ENCODE measurements at places on chromosomes 1 and 21. TPM values are rescaled to one million over a fixed set of nuclear protein-coding genes. Genes with fewer than 3 reads are reported as not detected.

DNA sequence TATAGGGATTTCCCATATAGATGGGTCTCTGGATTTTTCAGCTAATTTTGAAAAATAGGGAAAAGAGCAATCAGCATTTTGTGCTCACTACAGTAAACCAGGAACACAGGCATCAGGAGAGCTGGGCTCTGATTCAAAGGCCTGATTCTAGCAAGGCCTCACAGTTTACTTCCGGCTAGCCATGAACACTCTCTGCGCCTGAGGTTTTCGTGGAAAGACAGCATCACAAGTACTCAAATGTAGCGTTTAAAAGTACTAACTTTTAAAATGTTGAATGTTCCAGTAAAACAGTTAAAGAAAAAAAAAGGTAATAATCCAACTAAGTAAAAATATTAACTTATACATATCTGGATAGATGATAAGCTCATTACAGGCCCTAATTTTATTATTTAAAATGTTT is 120.6 kb downstream of the SLC45A1 start:
- H3K36me3 ChIP-seq, result no peaks in the 10 kb centered on the region
- H3K4me1 ChIP-seq, result peaks cover 13% of the 10 kb centered on the region
- H3K27me3 ChIP-seq, result no peaks in the 10 kb centered on the region
- peak; percentile 67 for DNase-seq

GRCh38 chr1:201585901-201586300 is 47.0 kb downstream of the NAV1 start:
- no peak overlapping the region for H3K4me3 ChIP-seq
- peaks cover 31% of the 10 kb centered on the region for H3K4me1 ChIP-seq
- H3K27ac ChIP-seq, result no peak overlapping the region
- H3K36me3 ChIP-seq, result no peaks in the 10 kb centered on the region
- DNase-seq, result no peak

DNA sequence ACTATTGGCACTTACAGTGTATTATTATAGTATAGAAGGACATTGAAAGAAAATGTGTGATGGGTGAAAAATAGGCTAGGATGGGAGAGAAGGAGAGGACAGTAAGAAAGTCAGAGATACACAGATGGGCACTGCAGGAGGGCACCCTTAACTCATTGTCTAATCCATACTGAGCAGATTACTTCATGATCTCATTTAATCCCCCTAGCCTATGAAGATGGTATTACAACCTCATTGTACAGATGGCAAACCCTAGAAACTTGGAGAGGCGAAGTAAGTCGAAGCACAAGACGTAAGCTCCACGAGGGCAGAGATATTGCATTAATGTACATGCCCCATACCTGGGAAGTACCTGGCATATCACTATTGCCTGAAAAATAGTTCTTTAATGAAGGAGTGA is 346.9 kb upstream of the DAB1 start:
- DNase-seq, result no peak
- no peaks in the 10 kb centered on the region for H3K27me3 ChIP-seq
- no peak overlapping the region for H3K27ac ChIP-seq
- no peak overlapping the region for H3K4me3 ChIP-seq

- peaks cover 3% of the 10 kb centered on the region for H3K36me3 ChIP-seq
- DNase-seq, result no peak
- H3K4me3 ChIP-seq, result no peak overlapping the region
- no peak overlapping the region for H3K27ac ChIP-seq
- H3K4me1 ChIP-seq, result no peaks in the 10 kb centered on the region
Measured at GRCh38 chr1:38662126-38662525, 197.4 kb downstream of the RRAGC start.

DNA sequence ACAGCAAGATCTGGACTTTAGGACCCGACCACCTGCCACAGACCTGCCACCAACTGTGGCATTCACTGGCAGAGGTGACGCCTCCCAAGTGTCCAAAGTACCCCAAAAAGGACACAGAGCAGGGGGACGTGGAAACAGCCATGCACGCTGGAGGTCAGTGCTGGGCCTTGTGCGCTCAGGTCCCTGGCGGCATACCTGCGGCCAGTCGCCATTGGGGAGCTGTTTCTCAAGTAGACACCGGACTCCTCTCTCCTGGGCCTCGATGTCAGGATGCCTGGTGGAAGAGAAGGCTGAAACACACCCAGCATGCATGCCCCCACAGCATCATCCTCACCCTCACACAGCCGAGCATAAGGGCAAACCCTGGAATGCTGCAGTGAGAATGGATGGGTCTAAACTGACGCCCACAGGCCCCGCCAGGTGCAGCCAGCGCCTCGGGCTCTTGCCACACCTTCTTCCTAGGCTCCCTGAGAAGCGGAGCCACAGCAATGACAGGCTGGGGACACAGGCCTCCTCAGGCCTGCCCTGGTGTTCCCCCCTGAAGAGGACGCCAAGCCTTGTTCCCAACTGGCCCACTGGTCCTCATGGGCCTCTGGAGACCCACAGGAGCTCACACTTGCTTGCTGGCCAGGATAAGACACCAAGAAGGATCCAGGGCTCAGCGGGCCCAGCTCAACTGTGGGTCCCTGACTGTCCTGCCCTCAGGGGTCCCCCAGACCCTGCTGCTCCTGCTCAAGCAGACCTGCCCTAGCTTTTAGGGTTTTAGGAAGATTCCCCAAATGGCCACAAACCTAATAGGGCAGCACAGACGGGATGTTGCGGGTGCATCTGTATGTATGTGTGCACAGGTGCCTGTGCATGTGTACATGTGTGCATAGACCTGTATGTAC is 7.7 kb upstream of the SPATC1L start:
- H3K4me1 ChIP-seq, result peaks cover 22% of the 10 kb centered on the region
- DNase-seq, result peak; percentile 1
- H3K36me3 ChIP-seq, result peaks cover 78% of the 10 kb centered on the region
- no peak overlapping the region for H3K27ac ChIP-seq
- no peak overlapping the region for H3K4me3 ChIP-seq

GRCh38 chr1:7207875-7208646 is 422.8 kb downstream of the CAMTA1 start:
- no peaks in the 10 kb centered on the region for H3K27me3 ChIP-seq
- no peaks in the 10 kb centered on the region for H3K36me3 ChIP-seq
- H3K4me1 ChIP-seq, result no peaks in the 10 kb centered on the region
- no peak overlapping the region for H3K4me3 ChIP-seq
- peak; percentile 62 for DNase-seq
- no peak overlapping the region for H3K27ac ChIP-seq

DNA sequence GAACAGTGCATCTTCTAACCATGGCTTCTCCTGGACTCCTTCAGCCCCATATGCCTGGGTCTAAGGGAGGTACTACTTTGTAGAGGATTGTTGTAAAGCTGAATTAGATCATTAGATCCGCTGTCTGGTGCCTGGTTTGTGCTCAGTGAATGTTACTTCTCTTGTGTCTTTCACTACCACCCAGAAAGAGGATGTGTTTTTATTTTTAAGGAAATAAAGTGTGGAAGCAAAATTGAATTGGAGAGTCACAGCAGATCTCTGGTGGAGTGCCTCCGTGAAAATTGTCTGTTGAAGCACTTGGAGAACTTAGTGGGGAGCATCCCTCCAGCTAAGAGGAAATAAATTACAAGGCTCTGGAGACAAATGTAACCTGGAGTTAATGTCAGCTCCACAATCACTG is 101.8 kb upstream of the ARTN start:
- H3K36me3 ChIP-seq, result no peaks in the 10 kb centered on the region
- no peak overlapping the region for H3K4me3 ChIP-seq
- H3K4me1 ChIP-seq, result peaks cover 15% of the 10 kb centered on the region
- no peaks in the 10 kb centered on the region for H3K27me3 ChIP-seq
- DNase-seq, result no peak

GRCh38 chr1:36148821-36149236 is 457 bp downstream of the TRAPPC3 start:
- no peak for DNase-seq
- H3K4me3 ChIP-seq, result peak overlapping the region; percentile 78
- peaks cover 36% of the 10 kb centered on the region for H3K4me1 ChIP-seq
- peak overlapping the region; percentile 97 for H3K27ac ChIP-seq
- no peaks in the 10 kb centered on the region for H3K36me3 ChIP-seq

DNA sequence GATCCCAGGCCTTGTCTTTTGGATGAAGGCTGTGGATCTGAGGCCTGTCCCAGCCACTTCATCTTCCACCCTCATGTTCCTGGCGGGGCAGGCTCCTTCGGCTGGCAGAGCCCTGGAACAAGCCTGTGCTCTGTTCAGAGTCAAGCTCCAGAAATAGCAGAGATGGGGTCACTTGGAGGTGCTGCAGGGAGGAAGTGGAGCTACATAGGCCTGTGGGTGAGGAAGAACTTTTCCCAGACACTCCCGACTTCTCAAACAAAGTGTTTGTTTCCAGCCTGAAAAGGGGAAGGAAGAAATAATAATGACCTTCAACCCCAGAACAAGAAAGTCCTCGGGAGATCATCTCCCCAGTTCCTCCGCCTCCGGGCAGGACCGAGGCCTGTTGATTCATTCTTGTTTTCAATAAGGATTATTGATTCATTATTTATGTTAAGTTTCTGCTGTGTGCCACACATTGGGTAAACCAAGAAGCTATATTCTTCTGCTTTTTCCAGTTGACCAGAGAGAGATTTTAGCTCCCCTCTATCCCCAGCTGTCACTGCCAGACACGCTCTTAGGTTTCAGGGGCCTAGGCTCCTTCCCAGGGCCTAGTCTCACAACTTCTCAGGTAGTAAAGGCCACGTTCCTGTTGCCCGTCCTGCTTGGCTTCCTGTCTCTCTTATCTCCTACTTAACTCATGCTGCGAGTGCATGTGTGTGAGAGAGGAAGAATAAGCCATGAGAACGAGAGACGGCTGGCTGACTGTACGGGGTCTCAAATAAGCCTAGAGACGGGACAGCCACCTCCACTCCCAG is 16.9 kb downstream of the IKBKE start:
- no peak overlapping the region for H3K4me3 ChIP-seq
- H3K27ac ChIP-seq, result no peak overlapping the region
- H3K4me1 ChIP-seq, result peaks cover 12% of the 10 kb centered on the region
- DNase-seq, result no peak
- H3K36me3 ChIP-seq, result peaks cover 42% of the 10 kb centered on the region

DNA sequence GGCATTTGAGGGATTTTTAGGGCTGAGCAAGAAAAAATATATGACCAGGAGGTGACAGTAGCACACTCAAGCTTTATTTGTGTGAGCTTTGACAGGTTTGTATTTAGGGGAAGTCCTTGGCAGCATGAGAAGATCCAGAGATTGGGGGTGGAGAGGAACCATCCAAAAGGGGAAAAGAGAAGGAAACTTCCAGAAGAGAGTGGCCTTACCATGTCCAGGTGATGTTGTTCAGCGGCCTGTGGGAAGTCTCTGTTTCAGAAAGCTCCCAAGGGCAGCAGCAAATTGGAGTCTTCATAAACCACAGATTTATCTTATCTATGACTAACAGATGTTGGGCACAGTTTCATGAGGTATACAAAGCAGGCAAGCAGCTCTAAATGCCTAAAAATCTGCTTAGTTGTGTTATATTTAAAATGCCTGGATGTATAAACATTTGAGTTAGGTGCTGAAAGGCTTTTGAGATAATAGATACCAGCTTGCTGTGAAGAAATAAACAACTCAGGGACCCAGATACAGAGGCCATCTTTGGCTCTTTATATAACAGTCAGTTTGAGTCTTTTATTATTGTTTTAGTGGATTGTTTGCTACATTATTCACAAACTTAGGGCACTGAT is 21.2 kb upstream of the ADAR start:
- peaks cover 31% of the 10 kb centered on the region for H3K4me1 ChIP-seq
- H3K27me3 ChIP-seq, result peaks cover 5% of the 10 kb centered on the region
- H3K4me3 ChIP-seq, result no peak overlapping the region

DNA sequence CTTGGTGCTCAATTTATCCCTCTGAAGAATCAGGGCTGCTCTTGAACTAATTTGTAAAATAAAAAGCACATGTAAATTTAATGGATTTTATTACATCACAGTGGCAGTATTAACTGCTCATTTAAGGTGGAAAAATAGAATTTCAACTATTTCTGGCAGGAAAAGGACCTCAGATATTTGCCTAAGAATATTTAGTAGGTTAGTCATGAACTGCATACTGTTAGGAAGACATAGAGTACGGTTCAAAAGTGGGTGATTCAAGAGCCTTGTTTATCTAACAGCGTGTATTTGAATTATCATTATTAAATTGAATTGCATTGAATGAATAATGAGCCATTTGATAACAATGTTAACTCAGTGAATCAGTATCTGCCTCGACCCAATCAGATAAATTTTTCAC is 248.8 kb upstream of the PBX1 start:
- DNase-seq, result no peak
- no peak overlapping the region for H3K27ac ChIP-seq
- no peaks in the 10 kb centered on the region for H3K4me1 ChIP-seq
- no peaks in the 10 kb centered on the region for H3K27me3 ChIP-seq
- H3K36me3 ChIP-seq, result no peaks in the 10 kb centered on the region
- no peak overlapping the region for H3K4me3 ChIP-seq

- peaks cover 84% of the 10 kb centered on the region for H3K4me1 ChIP-seq
- H3K27me3 ChIP-seq, result no peaks in the 10 kb centered on the region
- peak overlapping the region; percentile 14 for H3K4me3 ChIP-seq
Measured at GRCh38 chr1:116377541-116378529, 4.8 kb downstream of the ATP1A1 start.

DNA sequence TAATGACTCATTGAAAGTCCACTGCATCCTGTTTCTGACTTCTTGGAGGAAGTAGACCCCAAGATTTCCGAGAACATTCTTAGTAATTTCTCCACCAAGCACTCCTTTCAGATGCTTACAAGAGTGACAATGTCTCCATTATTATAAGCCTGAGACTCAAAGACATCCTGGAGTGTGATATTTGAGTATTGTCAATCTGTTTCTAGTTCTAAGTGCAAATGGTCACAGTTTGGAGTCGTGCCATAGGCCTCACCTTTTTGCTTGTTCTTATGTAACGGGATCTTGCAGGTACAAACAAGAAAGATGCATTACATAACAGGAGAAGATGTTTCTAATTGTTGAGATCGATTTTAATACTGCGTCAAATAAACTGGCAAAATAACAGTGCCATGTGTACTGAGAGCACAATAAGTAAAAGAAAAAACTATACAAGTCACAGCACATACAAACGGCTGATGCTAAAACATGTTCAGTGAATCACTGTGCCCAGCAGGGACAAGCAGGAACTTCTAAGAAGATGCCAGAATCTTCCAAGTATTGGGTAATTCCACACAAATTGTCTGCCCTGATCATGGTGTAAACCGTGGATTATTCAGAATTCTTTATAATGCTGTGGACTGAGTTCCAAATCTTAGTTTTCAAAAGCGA is 54.1 kb downstream of the CD2 start:
- no peak overlapping the region for H3K4me3 ChIP-seq
- no peaks in the 10 kb centered on the region for H3K36me3 ChIP-seq
- no peak for DNase-seq
- H3K4me1 ChIP-seq, result no peaks in the 10 kb centered on the region

GRCh38 chr1:37764888-37765441 is at the start of gene EPHA10:
TSS of gene EPHA10 (minus strand) at chr1:37765120. CDS start at chr1:37765066, 54 bp downstream.
- no peak within 1 kb of the TSS for H3K27ac ChIP-seq
- peak; percentile 59 for DNase-seq
- H3K4me1 ChIP-seq, result peaks cover 9% of the 10 kb centered on the region
- no peaks in the 10 kb centered on the region for H3K36me3 ChIP-seq
- no peak within 1 kb of the TSS for H3K4me3 ChIP-seq

DRAXIN gene
- total RNA-seq, result not detected

PLPPR5 gene
- not detected for total RNA-seq

RHBDL2 gene
- total RNA-seq, result not detected

FH gene
- total RNA-seq, result 71.0 TPM

IGSF9 gene
- total RNA-seq, result 17.4 TPM

PLA2G2C gene
- not detected for total RNA-seq

KRTAP6-1 gene
- not detected for total RNA-seq

CLCA2 gene
- total RNA-seq, result not detected

Data from stomach (tissue), 19 donors.